NCI-H524 (cell line): ENCODE measurements at places on chromosomes 3 and 15.

DNA sequence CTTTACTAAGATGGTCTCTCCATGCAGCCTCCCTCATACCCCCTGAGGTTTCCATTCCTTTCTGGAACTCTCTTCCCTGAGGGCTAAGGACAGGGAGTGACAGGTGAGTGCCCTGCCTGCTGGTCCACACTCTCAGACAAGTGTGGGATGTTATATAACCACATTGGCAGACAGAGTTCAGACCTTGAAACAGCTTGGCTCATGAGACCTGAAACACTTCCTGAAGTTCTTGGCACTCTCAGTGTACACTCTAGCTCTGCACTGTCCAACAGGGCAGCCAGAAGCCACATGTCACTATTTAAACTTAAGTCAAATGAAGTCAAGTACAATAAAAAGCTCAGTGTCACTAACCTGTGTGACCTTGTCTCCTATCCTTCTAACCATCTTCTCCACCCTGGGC lies 188.5 kb downstream of the ZNF621 start:
- no peak for DNase-seq

- no peak for DNase-seq
Measured at GRCh38 chr15:68271854-68272471, 5.6 kb upstream of the FEM1B start.

DNA sequence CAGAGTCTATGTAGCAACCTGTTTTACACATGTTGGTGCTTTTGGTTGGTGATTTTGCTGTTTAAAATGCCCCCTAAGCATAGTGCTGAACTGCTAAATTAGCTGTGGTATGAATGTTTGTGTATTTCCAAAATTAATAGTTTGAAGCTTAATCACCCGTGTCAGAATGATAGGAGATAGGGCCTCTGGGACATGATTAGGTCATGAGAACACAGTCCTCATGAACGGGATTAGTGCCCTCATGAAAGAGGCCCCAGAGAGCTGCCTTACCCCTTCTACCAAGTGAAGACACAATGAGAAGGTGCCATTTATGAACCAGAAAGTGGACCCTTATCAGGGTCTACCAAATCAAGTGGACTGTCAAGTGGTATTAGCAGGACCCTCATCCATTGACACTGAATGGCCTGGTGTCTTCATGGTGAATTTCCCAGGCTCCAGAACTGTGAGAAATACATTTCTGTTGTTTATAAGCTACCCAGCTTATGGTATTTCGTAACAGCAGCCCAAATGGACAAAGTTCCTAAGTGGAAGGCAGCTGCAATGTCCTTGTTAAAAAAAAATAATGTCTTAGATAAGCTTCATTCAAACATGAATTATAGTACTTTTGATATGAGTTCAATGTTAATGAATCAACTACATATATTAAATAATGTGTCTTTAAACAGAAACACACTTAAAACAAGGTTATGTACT lies 37.7 kb upstream of the FRMD4B start:
- no peak for DNase-seq

- no peak for DNase-seq
Measured at GRCh38 chr15:80176443-80176842, 23.6 kb downstream of the FAH start.

DNA sequence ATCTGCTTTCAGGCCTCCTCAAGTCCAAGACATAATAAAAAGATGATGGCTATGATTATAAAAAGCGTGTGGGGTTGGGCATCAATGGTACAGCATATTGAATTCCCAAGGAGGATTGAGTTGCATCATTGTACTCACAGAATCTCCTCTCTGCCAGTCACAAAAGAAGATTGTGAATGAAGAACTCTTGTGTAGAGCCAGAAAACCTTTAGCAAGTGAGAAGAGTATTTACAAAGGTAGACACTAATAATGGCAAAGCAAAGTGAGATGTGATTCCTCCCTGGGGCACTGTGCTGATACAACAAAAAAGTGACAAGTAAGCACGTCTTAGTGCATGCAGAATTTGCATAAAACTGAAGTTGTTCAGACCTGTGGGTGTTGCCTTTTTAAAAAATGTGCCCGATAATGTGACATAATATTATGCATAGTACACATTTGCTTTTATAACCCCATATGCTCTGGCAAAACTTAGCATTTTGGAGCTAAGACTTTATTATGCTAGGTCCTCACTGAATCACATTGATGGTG lies 291.2 kb upstream of the TBC1D5 start:
- DNase-seq, result no peak

DNA sequence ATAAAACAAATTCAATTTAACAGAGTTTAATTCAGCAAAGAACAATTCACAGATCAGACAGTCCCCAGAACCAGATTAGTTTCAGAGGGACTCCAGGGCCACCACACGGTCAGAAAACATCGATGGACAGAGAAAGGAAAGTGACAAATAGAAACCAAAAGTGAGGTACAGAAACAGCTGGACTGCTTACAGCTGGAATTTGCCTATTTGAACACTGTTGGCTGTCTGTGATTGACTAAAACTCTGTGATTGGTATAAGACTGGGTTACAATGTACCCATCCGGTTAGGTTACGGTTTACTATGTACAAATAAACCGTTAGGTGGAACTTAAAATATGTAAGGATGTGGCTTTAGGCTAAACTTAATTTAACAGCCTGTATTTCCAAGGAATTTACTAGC lies 30.3 kb downstream of the MOBP start:
- no peak for DNase-seq

- DNase-seq, result no peak
Measured at GRCh38 chr3:110093812-110094401, 756.6 kb upstream of the DPPA4 start.
